ENCODE measurements at places on chromosomes 5 and 9. TPM values are rescaled to one million over a fixed set of nuclear protein-coding genes. Genes with fewer than 3 reads are reported as not detected.
A peak's percentile ranks its signal among the peaks of the same experiment; 100 is the strongest.

- DNase-seq, result no peak
Observed at GRCh38 chr5:71821029-71821428, 102.0 kb downstream of the CARTPT start.

The SLC34A3 gene
- polyA plus RNA-seq, result not detected

DNA sequence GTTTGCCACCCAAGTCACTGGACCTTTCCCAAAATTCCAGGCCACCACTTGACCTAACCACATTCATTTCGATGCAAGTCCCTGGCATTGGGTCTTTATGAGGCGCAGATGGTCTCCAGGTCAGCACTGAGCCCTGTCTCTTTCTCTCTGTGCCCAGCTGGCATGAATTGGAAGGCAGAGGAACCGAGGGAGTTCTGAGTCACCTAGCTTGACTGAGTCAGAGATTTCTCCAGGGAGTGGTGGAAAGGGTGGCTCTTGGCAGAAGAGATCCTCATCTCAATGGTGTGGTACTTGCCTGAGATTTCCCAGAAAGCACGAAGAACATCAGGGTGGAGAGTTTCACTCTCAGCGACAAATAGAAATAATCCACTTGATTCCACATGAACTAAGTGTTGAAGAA lies 43.8 kb downstream of the WDR36 start:
- no peak for DNase-seq

DNA sequence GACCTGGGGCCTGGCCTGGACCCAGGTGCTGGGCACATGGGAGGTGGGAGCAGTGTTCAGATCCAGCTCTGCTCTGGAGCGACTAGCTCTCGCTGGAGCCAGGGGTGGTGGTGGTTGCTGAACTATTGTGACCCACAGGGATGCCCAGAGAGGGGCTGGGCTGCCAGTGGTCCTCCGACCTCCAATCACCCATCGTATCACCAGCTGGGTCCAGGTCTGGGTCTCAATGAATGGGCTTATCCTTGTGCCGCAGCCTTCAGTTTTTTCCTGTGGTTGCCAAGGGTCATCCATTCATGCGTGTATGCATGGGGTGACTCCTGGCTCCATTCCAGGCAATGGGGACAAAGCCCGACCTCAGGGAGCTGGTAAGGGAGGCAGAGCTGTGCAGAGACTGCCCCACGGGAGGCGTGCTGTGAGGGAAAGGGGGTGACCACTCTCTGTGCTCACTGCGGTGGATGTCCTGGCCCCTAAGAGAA lies 68.6 kb upstream of the RNF130 start:
- no peak for DNase-seq

DNA sequence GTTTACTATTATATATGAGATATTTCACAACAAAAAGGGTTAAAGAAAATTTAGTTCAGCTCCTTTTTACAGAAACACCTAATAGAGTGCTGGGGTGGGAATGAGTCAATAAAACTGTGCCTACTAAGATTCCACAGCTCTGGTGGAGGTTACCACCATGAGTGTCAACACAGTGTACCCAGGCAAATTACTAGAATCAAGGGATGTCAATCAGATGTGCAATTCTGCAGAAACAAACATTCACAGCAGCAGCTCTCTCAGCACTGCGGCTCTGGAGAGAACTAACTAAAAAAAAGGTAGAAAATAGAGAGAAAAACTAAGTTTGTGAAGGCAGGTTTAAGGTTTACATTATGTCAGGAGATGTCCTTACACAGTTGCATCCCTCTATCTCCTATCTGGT lies 1313.0 kb downstream of the MAT2B start:
- DNase-seq, result no peak

- DNase-seq, result no peak
Observed at GRCh38 chr5:17219006-17219422, 1.6 kb downstream of the BASP1 start.

DNA sequence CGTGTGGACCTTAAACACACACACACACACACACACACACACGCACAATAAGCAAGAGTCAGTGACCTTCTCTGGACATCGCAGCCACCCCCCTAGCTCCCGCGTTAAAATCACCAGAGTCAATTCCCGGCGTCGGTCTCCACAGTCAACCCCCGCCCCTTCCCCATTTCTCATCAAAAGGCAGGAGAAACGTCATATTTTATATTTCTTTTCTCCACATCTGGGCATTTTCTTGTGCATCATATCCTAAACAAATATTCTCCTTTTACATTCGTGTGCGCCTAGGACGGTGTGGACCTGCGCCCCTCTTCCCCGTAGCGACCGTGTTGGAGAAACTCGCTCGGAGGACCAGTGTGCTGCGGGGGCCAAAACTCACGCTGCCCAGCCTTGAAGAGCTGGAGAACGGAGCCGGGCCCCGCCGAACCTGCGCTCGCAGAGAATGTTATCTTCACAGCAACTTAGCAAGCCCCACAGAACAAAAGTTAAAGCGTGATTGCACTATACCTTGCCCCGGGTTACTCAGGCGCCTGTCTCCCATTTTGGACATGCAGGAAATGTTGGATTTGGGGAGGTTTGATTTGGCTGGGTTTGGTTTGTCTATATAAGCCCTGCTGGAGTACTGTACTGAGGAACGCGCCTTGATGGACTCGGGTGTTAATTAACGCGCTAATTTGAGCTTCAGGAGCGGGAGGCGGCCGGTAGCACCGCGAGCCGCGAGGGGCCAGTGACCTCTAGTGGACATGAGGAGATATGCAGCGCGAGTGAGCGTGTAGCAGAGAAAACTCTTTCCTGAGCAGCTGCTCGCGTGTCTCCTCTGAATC lies 192.4 kb downstream of the MEF2C start:
- peak; percentile 69 for DNase-seq
